Stimulated activated CD8-positive, alpha-beta memory T cell treated with anti-CD3 and anti-CD28 coated beads, Interleukin-7, amount 100 ng/mL, for 1 hour (primary cell): ENCODE measurements at places on chromosomes 16 and 17.

- DNase-seq = no peak
Measured at GRCh38 chr17:80248001-80248893, 12.4 kb upstream of the RNF213 start.

- DNase-seq = no peak
Measured at GRCh38 chr17:51374209-51374608, 113.9 kb downstream of the UTP18 start.

DNA sequence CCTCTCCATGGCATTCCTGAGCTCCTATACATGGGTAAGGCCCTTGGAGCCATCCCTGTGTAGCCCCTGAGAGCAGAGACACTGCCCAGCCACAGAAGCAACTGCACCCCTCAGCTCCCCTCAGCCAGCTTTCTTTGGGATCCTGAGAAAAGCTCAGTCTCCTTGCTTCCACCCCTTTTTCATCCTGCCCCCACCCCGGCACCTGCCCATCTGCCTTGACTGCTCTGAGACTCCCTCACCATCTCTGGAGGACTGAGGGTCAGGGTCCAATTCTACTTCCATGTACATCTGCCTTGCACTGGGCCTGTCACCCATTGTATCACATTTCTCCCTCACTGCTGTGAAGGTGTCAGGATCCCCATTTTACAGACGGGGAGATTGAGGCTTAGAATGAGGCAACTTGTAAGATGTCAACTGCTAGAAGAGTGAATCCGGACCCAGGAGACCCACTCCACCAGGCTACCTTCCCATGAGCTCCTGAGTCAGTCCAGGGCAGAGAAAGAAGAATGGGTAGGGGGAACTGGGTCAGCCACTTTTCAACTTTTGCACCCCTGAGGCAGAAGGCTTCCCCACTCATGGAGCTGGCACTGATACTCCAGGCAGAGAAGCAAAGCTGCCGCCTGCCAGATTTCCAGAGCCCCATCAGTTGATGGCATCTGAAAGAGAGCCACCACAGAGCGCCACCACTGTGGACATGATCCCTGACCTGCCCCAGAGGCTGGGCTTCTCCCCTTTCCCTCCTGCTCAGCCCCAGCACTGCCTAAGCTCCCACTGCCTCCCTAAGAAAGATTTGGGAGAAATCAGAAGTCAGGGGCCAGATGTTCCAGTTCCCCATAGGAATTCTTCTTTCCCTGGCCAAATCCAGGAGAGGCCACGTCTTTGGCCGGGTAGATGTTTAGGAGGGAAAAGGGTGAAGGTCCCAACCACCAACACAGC is 135.4 kb downstream of the TMEM132E start:
- DNase-seq = no peak

- no peak for DNase-seq
Measured at GRCh38 chr16:68768175-68768574, 31.1 kb downstream of the CDH1 start.

- DNase-seq = no peak
Measured at GRCh38 chr17:43171586-43172487, 823 bp downstream of the NBR1 start.
